ENCODE measurements at places on chromosomes 12 and 14.
A peak's percentile ranks its signal among the peaks of the same experiment; 100 is the strongest.

- no peak for DNase-seq
Observed at GRCh38 chr12:26124446-26125399, at the start of gene BHLHE41. TSS of gene BHLHE41 (minus strand) at chr12:26125037. CDS start at chr12:26124779, 258 bp downstream.

DNA sequence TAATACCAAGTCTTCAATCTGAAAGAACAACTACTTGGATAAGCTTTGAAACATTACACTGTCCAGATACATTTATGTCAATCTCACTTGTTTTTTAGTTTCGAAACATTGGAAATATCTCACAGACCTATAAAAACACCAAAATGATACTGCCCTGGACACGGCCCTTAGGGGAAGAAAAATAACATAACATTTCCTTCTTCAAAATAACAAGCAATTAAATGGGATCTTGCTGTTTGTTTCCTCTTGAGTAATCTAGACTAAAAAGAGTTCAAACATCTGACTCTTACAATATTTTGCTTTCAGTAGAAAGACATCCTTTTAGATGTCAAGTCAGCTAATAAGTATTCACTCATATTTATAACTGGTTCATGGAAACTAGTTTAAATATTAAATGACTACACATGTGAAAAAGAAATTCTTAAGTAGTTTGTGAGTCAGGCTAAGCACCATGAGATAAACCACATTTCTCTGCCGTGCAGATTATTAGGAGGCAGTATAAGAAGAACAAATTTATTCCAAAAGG is 87.5 kb downstream of the EPS8 start:
- no peak for DNase-seq

DNA sequence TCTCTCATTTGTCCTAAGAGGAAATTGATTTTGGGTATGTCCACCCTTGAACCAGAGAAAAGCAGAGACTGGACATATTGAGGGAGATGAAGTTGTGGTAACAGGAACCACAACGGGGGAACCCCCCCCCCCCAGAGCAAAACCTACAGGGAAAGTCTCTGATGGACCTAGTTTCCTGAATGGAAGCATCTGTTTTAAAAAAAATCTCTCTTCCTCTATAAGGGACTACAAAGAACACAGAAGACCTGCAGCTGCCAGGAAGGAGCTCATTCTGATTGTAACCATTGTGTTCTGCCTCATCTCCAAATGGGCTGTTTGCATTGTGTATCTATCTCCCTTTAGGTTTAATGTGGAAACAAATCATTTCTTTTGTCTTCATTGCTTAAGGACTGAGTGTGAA is 13.4 kb downstream of the C1S start:
- no peak for DNase-seq

- no peak for DNase-seq
Observed at GRCh38 chr12:85580562-85581168, 255.5 kb downstream of the RASSF9 start.

- no peak for DNase-seq
Observed at GRCh38 chr12:112029301-112029700, 16.1 kb downstream of the ERP29 start.

- DNase-seq: no peak
Observed at GRCh38 chr12:87603727-87604126, 425.5 kb downstream of the C12orf50 start.

GRCh38 chr12:3511760-3512159 is 20.8 kb downstream of the PRMT8 start:
- DNase-seq: no peak

GRCh38 chr14:105196265-105196960 is 15.3 kb upstream of the NUDT14 start:
- no peak for DNase-seq

- DNase-seq: no peak
Observed at GRCh38 chr12:12481631-12482030, 81.0 kb downstream of the DUSP16 start.

- no peak for DNase-seq
Observed at GRCh38 chr12:62716866-62717525, 218.0 kb downstream of the PPM1H start.

DNA sequence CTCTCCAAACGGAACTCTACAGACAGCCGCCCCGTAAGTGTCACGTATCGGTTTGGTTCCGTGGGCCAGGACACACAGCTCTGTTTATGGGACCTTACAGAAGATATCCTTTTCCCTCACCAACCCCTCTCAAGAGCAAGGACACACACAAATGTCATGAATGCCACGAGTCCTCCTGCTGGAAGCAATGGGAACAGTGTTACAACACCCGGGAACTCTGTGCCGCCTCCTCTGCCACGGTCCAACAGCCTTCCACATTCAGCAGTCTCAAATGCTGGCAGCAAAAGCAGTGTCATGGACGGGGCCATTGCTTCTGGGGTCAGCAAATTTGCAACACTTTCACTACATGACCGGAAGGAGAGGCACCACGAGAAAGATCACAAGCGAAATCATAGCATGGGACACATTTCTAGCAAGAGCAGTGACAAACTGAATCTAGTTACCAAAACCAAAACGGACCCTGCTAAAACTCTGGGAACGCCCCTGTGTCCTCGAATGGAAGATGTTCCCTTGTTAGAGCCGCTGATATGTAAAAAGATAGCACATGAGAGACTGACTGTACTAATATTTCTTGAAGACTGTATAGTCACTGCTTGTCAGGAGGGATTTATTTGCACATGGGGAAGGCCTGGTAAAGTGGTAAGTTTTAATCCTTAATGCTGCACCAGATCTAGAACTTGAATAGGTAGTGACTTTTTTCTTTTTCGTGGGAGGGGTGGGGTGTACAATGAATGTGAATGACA is 69.7 kb downstream of the WDR20 start:
- no peak for DNase-seq

- no peak for DNase-seq
Observed at GRCh38 chr14:62921466-62921865, 123.8 kb downstream of the KCNH5 start.

GRCh38 chr14:64826845-64827244 is 52.9 kb downstream of the SPTB start:
- peak; percentile 81 for DNase-seq

GRCh38 chr12:47218191-47218654 is 138.5 kb upstream of the AMIGO2 start:
- no peak for DNase-seq

DNA sequence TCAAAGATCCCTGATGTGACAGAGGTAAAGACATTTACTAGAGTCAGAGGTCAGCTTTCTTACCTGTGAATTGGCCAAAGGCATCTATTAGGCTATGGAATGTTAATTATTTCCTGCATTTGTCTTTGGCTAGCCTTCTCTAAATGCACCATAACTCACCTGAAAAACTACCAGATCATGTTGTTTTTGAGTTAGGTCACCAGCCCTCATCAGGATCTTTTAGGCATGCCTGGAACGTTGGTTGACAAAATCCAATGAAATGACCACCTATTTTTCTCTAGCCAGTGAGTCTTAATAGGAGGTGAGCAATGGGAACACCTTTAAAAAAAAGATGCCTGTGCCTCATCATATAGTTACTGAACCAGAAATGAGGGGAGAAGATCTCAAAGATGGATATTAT is 46.2 kb downstream of the ANO4 start:
- no peak for DNase-seq

- DNase-seq: no peak
Observed at GRCh38 chr12:89469361-89469760, 55.2 kb downstream of the GALNT4 start.

DNA sequence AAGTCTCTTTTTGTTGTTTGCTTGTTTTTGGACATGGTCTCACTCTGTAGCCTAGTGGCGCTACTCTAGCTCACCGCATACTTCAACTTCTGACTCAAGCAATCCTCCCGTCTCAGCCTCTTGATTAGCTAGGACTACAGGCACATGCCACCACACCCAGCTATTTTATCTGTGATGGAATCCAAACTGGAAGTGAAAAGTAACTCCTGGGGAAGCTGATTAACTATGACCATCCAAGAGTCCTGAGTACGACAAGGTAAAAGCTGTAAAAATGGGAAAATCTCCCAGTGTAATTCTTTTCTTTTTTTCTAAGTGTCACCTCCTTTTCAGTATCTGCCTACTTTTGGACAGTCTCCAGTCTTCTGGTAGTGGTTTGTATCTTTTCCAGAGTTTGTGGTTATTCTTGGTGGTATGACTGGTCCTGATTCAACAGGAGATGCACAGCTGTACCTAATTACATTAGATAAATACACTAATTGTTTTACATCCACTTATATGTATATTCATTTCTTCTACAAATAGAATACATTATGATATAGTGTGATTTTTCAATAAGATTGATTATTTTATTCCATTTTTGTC is 97.8 kb downstream of the SLC6A15 start:
- DNase-seq: no peak

DNA sequence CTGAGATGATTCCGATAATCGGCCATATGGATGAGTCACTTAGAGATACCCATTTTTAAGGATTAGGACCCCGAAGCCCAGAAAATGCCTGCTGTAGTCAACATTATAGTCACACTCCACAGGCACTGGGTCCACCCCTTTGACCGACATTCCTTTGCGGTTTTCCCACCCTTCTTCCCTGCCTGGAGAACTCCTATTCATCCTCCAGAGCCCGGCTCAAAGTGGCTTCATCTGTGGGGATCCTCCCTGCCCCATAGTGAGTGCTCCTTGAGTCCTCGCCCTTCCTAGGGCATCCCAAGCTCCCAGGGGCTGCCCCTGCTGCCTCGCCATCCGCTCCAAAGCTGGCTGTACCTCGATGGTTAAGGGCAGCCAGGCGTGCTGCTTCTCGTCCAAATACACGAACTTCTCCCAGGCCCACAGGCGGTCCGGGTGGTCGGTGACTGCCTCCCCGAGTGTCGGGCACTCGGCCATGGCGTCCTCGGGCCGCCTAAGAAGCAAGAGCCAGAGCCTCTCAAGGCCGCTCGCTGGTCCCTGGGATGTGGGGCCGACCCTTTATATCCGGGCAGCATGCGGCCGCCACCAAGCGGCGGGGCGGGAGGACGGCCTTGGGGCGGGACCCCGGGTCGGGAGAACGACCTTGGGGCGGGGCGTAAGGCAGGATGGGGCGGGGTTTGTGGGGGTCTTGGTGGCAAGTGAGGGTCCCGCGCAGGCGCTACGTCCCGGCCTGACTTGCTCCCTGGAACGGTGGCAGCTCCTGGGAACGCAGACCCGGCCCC is at the start of gene TCL1A:
TSS of gene TCL1A (minus strand) at position 530 of the 776 bp plus-strand sequence. CDS start at position 471, 59 bp downstream.
- DNase-seq: no peak

- DNase-seq: no peak
Observed at GRCh38 chr12:94557746-94558295, 92.5 kb downstream of the TMCC3 start.

DNA sequence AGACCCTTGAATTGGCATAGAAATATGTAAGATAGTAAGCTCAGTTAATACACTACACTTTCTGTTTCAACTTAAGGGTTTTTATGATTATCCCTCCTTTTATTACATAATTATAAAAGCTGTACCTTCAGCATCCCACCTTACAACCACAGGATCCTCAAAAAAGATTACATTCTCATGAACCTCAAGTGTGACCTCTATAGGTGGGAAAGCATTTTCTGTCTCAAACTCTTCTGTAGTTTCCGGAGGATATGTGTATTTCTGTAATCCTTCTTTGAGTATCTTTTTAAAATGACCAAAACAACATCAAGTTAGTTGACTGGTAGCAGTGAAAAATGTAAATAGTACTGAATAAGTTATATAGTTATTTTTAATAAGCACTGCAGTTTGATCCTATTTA is 75.9 kb downstream of the DNAI7 start:
- no peak for DNase-seq

- DNase-seq: no peak
Observed at GRCh38 chr12:102958073-102958829, 777 bp downstream of the ASCL1 start.

GRCh38 chr14:100788942-100789341 is 37.0 kb upstream of the MEG3 start:
- no peak for DNase-seq

GRCh38 chr14:77565289-77565993 is 51.0 kb downstream of the SPTLC2 start:
- peak; percentile 88 for DNase-seq

GRCh38 chr12:47903927-47904712 is 674 bp downstream of the VDR start:
- DNase-seq: peak; percentile 76

DNA sequence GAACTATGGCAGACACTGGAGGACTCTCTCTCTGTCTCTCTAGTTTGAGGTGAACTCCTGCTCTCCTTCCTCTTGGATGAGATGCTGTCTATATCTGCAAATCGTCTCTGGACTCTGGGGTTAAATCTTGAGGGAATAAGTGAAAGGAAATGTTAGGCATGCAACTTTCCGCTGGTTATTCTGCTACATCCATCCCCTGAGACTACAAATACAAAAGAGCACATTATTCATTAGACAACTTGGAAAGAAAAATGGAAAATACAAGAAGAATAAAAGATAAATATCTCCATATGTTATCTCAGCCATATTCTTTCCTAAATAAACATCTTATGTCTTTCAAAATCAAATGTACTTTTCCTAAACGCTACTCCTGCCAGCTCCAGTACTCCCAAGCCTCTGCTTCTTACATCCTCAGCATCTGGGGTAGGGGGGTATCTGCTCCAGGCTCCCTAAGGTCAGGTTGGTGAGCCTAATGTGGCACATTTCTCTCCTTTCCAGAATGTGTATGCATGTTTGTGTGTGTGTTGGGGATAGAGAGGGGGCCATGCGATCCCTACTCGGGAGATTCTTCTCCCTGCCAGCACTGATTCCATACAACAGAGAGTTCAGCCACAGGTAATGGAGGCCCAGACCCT is 102.9 kb upstream of the FSCB start:
- no peak for DNase-seq

- no peak for DNase-seq
Observed at GRCh38 chr14:104307627-104308401, 169.4 kb downstream of the KIF26A start.

DNA sequence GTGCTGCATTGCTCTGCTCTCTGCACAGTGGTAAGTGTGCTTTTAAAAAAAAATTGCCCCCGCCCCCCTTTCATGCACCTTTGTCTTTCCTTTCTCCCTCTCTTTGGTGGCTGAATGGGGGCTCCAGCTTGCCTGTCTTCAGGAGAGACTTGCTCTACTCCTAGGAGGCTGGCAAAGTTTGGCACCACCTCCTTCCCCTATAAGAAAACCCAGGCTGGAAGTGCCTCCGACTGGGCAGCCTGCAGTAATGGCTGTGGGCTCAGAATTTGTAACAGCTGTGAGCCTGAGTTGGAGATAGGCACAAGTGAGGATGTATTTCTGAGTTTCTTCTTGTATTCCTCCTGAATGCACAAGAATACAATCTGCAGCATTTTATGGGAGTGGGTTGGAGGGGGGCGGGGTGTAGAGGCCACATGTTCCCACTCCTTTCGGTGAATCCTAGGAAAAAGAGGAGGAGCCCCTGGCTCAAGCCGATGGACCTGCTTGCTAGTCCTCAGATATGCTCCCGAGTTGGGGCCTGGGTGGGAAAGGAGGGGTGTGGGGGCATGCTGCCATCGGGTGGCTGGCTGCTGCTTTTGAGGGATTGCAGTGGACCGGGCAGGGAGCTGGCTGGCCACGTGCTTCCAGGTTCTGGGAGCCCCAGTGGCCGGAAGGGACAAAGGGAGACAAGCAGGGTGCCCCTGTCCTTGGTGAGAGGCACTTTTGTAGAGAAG is 124.3 kb downstream of the TSPAN9 start:
- DNase-seq: no peak

- DNase-seq: no peak
Observed at GRCh38 chr12:9719790-9720189, 13.1 kb downstream of the CLECL1 start.

GRCh38 chr12:125331342-125332052 is 266.3 kb downstream of the AACS start:
- DNase-seq: no peak

- no peak for DNase-seq
Observed at GRCh38 chr12:20364501-20364900, 3.8 kb upstream of the PDE3A start.

GRCh38 chr12:23008623-23009022 is 383.7 kb downstream of the ETNK1 start:
- DNase-seq: no peak

- DNase-seq: no peak
Observed at GRCh38 chr14:74636424-74637177, 24.6 kb upstream of the LTBP2 start.
